ENCODE measurements at places on chromosomes 6 and 20.

DNA sequence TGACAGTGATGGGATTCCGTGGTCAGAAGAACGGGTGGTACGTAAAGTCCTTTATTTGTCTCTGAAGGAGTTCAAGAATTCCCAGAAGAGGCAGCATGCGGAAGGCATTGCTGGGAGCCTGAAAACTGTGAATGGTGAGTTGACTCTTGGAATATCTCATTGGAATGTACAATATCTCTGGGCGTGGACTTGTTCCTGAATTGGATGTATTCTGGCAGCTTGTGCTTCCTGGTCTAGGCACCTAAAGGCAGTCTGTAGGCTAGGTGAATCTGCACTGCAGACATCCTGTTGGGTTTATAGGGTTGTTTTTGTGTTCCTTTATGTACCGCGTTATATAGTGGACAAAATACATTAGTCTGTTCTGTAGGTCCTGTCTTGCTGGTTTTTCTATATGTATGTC, 128.2 kb downstream of the JARID2 start:
- DNase-seq = no peak

- DNase-seq = no peak
These were observed 46.2 kb upstream of the EEF1A1 start for GRCh38 chr6:73566954-73567591.

GRCh38 chr6:101528801-101529200, 135.3 kb downstream of the GRIK2 start:
- no peak for DNase-seq

GRCh38 chr6:13307508-13307995, 20.8 kb downstream of the TBC1D7 start:
- DNase-seq = no peak

GRCh38 chr6:167703347-167703746, 123.4 kb upstream of the AFDN start:
- DNase-seq = no peak

DNA sequence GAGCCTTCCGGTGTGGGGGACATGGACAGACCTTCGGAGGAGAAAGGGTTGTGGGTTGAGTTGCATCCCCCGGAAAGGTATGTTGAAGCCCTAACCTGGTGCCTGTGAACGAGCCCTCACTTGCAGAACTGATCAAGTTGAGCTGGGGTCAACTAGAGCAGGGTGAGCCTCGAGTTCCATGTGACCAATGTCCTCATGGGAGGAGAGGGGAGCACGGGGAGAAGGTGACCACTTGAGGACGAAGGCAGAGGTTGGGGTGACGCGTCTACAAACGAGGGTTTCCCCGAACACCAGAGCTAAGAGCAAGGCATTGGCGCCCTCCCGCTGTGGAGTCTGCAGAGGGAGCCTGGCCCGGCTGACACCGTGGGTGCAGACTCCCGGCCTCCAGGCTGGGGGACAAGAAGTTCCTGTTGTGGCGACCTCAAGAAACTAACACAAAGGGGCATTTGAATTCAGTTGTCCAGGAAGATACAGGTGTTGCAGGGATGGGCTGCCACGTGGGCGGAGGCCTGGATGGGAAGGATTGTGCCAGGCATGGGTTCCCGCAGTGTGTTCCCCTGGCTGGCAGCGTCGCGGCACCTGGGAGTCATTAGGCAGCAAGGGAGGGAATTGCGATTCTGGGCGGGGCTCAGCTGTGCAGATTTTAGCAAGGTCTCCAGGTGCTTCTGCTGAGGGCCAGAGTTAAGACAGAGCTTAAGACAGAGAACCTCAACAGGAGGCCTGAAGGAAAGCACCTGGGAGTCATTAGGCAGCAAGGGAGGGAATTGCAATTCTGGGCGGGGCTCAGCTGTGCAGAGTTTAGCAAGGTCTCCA, 20.4 kb upstream of the UNC93A start:
- no peak for DNase-seq

- no peak for DNase-seq
These were observed 36.4 kb upstream of the KHDC1 start for GRCh38 chr6:73299151-73299971.

DNA sequence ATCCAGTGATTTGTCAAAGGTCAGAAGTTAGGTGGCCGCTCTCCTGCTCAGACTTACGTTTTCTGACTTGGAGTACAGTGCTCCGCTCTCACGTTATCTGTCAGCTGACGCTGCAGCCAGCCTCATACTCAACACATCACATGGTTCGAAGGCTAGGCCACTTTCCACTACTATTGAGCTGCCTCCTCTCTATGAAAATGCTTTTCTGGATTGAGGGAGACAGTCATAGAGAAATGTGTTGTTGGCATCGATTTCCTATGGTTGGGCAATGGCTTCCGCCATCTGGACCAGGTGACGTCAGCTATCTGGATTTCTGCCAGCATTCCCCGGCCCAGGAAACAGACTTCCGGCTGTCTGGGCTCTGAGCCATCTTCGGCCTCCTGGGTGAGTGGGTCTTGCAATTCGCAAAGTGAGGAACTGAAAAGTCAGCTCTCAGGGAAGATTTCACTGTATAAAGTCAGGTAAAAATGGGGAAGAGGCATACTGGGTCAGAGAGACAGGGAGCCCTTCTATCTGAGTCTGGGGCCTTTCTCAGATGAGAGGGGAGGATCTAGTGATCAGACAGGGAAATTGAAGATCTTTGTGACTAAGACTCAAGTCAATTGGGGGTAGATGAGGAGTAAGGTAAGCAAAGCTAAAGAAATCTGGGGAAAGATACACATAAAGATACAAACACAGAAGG, 37.5 kb upstream of the IER3 start:
- peak; percentile 62 for DNase-seq

GRCh38 chr6:106070636-106071035, 15.5 kb upstream of the PRDM1 start:
- DNase-seq = peak; percentile 18

DNA sequence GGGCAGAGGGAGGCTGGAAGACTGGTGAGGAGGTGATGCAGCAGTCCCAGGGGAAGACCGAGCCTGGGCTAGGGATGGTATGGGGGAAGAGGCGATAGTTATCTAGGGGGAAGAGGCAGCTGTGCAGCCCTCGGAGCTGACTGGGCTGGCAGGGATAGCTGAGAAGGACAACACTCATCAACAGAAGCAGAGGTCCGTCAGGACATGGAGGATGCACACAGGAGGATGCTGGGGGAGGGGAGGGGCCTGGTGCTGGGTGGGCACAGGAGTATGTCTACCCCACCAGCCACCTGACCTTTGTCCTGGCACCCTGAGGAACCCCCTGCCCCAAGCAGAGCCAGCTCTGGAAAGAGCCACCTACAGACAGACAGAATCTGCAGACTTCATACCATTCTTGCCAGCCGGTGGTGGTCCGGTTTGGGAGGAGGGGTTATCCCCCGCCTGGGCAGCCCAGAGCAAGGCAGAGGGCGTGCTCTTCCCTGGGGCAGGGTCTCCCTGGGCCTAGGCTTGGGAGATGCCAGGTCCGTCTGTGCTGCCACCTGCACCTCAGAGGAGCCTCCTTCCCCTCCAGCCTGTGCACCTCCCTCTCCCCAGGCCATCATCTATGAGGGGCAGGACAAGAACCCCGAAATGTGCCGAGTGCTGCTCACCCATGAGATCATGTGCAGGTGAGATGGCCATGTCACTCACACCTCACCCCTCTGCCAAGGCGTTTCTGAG, 14.9 kb downstream of the EBF4 start:
- DNase-seq = no peak

GRCh38 chr6:39118921-39119320, 3.9 kb upstream of the SAYSD1 start:
- no peak for DNase-seq

- no peak for DNase-seq
These were observed 139.0 kb downstream of the PRDM13 start for GRCh38 chr6:99745651-99746050.

DNA sequence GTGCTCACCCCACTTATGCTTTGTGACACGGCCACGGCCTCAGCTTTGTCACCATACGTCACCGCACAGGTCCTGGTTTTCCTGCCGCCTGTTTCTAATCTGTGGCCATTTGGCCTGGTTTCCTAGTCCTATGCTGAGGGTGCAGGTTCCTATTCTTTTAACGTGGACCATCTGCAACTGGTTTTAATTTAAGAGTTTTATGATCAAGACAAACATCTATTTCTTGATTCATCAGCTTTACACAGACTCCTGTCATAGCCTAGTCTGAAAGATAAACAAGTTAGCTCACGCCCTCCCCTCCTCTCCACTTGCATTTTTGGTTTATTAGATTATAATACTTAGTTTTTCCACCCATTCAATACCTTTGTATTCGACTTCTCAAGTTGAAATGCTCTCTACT, 97.5 kb upstream of the RPS6KA2 start:
- no peak for DNase-seq

DNA sequence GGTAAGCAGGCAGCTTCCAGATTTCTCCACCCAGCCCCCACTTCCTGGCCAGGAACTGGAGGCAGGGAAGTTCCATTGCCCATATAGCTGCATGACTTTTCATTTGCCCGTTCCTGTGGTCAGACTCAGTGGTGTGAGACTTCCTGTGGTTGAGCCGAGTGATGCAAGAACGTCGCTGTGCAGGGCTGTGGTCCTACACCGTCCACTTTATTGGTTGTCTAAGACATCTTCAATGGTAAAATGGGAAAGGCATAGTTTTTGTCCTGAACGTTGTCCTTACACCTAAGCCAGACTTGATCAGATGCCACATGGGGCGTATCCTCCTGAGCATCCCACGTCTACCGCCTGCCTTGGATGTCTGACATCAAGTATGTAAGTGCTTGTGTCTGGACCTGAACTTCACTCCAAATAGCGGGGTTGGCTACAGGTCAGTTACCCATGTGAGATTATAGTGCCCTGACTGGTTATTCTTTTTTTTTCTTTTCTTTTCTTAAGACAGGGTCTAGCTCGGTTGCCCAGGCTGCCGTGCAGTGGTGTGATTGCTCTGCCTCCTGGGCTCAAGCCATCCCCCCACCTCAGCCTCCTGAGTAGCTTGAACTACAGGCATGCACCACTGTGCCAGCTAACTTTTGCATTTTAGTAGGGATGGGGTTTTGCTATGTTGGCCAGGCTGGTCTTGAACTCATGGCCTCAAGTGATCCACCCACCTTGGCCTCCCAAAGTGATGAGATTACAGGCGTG, 25.9 kb upstream of the GTSF1L start:
- no peak for DNase-seq

DNA sequence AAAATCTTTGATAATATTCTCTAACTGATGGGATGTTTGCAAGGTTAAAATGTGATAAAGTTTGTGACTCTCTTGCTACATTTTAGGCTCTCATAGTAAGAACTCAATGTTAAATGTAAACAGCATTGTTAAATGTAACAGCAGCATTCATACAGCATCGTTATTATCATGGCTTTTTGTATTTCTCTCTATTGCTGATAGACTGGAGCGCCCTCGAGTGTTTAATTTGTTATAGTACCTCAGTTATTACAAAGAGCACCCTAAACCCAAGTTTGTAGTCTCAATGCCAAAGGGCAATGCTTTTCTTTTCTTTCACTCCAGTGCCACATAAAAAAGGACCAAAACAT, 14.9 kb upstream of the TTPAL start:
- peak; percentile 38 for DNase-seq

DNA sequence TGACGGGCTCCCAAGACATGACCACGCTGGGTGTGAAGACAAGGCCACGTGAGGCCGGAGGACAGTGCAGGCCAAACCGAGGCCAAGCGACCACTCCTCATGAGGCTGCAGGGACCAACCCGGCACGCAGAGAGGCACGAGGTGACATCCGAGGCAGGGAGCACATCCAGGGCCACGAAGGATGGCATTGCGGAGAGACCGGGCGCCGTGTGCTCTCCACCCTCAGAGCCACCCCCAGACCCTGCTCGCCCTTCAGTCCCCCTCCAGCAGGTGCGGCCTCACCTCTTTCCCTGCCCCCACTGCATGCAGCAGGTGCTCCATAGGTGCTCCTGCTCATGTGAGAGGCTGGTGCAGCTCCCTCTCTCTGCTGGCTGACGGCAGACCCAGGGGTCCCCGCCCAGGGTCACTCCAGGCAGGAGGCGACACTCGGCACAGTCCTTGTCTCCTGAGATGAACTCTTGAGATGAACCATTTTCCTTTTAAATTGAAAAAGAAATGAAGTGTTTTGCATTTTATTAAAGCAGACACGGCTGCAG, 33.8 kb upstream of the CHRNA4 start:
- no peak for DNase-seq

DNA sequence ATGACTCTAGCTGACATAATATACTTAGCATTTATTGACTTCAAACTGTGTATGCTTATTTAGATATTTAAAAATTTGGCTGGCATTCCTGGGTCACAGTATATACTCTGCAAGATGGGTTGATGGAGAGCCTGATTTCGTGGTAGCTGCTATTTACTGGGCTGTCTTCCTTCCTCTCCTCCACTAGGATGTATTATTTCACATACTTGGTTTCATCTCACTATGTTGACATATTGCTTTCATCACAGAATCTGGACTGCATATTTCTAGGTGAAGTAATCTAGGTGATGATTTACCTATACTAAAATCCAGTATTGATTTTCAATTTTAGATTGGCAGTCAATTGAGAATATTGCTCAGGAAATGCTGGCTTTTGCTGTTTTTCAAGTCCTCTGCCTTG, 15.7 kb downstream of the AFDN start:
- no peak for DNase-seq

DNA sequence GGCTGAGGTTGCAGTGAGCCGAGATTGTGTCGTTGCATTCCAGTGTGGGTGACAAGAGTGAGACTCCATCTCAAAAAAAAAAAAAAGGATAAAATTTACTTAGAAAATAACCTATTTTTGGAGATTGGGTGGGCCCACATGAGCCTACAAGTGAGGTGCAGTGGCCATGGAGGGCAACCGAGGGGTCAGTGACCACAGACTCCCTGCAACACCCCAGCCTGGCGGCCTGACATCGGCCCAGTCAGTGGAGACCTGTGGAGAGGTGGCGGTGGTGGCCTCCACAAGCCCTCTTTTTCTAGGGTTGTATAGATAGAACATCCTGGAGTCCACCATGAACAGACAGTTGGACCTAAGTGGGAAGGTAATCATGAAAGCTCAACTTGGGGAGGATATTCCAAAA, 52.7 kb downstream of the BTBD9 start:
- DNase-seq = no peak

DNA sequence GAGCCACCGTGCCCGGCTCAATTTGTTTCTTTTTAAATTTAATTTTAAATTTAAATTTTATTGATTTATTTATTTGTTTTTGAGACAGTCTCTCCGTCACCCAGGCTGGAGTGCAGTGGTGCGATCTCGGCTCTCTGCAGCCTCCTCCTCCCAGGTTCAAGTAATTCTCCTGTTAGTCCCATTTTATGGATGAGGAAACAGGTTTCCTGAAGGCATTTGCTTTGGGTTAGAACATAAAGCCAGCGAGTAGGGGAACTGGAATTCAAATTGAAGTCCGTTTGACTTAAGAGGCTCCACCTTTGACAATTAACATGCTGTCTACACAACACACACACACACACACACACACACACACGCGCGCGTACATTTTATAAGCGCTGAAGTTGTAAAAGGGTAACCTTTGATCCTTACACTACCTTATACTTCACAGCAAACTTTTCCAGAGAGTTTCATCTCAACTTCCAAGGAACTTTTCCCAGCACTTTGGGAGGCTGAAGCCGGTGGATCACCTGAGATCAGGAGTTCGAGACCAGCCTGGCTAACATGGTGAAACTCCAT, 232.0 kb downstream of the BCAS1 start:
- no peak for DNase-seq
